ENCODE measurements at places on chromosomes 4 and X.

- no peak for DNase-seq
These were observed 108.4 kb downstream of the CHIC2 start for GRCh38 chr4:53956053-53956452.

GRCh38 chr4:186881521-186882220 is 158.0 kb upstream of the FAT1 start:
- no peak for DNase-seq

- DNase-seq = no peak
These were observed 32.9 kb downstream of the EREG start for GRCh38 chr4:74397748-74398426.

- no peak for DNase-seq
These were observed 323.2 kb upstream of the GIMD1 start for GRCh38 chr4:106691749-106692148.

GRCh38 chr4:24226023-24226422 is 336.2 kb upstream of the PPARGC1A start:
- no peak for DNase-seq

- DNase-seq = no peak
These were observed 108.8 kb downstream of the NAA11 start for GRCh38 chr4:79217025-79217424.

- DNase-seq = peak; percentile 57
These were observed 70.1 kb upstream of the CBR4 start for GRCh38 chr4:169079942-169080827.

- no peak for DNase-seq
These were observed 14.1 kb downstream of the MBNL3 start for GRCh38 chrX:132474544-132475248.

GRCh38 chrX:113868177-113868576 is 715.7 kb upstream of the HTR2C start:
- DNase-seq = no peak

DNA sequence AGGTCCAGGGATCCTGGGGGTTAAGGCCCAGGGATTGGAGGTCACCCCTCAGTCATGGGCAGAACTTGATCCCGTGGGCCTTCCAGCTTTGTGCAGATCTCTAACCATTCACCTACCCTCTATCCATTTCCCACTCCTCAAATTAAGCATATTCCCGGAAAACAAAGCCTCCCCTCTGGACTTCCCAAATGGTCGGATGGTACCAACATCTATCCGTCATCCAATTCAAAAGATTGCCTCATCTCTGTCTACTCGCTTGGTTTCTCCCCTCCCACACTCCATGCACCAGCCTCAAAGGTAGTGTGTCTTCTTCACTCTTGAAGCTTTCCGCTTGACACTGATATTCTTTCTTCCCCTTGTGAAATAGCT is 473 bp upstream of the BCLAF3 start:
- DNase-seq = no peak

DNA sequence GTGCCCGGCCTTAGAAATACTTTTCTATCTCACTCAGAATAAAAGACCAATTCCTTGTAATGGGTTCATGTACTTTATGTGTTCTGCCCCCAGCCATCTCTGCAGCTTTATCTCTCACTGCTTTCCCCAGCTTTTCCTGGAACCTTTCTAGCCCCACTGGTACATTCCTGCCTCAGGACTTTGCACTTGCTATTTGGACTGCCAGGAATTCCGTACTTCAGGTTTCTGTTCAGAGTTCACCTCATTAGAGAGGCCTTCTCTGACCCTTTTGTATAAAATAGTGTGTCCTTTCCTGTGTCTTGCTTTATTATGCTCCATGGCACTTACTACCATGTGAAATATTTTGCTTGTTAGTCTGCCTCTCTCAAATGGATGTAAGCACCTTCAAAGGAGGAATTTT is 112.5 kb downstream of the PDLIM5 start:
- no peak for DNase-seq

DNA sequence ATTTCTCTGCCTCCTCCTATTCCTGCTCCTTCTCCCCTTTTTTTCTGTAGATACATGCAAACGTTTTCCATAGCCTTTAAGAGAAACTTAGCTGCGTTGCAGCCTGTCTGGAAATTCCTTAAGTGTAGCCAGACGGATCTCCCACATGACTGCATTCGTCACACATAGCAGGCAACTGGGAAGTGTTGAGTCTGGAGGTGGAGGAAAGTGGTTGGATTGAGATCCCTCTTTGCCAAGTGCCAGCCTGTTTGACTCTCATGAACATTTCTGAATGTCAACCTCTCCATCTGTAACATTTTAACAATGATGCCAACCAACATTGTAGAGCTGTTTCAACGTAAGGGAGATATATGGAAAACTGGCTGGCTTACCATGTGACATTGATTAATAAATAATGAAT is 45.1 kb upstream of the FAM9A start:
- no peak for DNase-seq

GRCh38 chr4:10160281-10160856 is 43.8 kb upstream of the WDR1 start:
- no peak for DNase-seq

DNA sequence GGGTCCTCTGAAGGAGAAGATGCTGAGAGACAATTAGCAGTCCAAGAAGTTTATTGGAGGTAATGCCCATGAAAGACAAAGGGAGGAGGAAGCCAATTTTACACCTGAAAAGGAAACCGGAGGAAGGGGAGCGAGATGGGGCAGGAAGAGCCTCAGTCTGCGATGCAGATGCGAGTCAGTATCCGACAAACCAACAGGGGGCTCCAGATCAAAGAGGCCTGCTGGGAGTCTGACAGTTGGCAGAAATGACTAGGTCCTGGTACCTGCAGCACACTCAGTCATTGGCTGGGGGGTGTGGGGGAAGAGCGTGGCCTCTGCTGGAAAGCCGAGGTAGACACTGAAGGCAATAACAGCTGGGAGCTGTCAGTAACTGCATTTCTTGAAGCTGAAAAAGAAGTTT is 231.1 kb upstream of the CENPE start:
- no peak for DNase-seq

GRCh38 chr4:128917781-128918180 is 108.3 kb downstream of the JADE1 start:
- DNase-seq = no peak

- no peak for DNase-seq
These were observed 9.9 kb downstream of the ARHGAP36 start for GRCh38 chrX:131067846-131068745.

- DNase-seq = no peak
These were observed 99.4 kb upstream of the STK26 start for GRCh38 chrX:131923614-131924250.

GRCh38 chr4:575281-576141 is 584 bp downstream of the TMEM271 start:
- no peak for DNase-seq

GRCh38 chrX:68931345-68931744 is 102.5 kb downstream of the EFNB1 start:
- peak; percentile 20 for DNase-seq

DNA sequence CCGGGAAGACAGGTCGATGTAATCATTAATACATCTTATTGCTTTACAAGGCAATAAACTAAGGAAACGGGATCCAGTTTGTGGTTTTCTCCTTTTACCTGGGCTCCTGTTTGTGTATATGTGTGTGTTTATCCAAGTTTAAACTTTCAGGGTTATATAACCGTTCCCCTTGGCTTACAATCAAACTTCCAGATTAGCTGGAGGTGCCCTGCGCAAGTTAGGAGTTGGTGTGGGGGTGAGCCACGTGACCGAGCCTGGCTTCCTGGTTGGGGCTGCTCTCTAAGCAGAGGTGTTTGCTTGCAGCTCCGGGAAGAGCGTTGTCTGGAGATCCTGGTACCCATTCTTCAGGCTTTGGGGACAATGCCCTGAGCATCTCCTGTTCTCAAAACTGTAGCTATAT is 129.2 kb downstream of the FHDC1 start:
- no peak for DNase-seq

Data from left ventricle myocardium inferior (tissue), 1 donor.